Ammon's horn (tissue), 1 donor: ENCODE measurements at places on chromosomes 13 and 19.

- peak; percentile 39 for DNase-seq
Observed at GRCh38 chr19:2476451-2477140, 669 bp downstream of the GADD45B start.

DNA sequence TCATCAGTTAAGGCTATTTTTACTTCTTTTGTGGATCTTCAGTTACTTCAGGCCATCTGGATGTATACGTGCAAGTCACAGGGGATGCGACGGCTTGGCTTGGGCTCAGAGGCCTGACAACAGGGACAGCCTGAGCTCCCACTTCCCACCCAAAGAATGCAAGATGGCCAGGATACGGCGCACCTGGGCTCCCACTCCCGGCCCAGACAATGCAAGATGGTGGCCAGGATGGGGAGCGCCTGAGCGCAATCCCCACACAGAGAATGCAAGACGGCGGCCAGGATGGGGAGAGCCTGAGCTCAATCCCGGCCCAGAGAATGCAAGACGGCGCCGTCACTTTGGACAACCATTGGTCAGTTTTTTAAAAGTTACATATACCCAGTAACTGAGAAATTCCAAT is 25.3 kb upstream of the MIER2 start:
- DNase-seq, result no peak

GRCh38 chr13:48769107-48769704 is 115.5 kb downstream of the CYSLTR2 start:
- DNase-seq, result peak; percentile 82

- DNase-seq, result no peak
Observed at GRCh38 chr13:22243469-22244163, 572.7 kb downstream of the FGF9 start.

GRCh38 chr19:45529420-45529785 is 22.1 kb downstream of the VASP start:
- no peak for DNase-seq

- no peak for DNase-seq
Observed at GRCh38 chr13:106182404-106182803, 353.1 kb downstream of the EFNB2 start.

DNA sequence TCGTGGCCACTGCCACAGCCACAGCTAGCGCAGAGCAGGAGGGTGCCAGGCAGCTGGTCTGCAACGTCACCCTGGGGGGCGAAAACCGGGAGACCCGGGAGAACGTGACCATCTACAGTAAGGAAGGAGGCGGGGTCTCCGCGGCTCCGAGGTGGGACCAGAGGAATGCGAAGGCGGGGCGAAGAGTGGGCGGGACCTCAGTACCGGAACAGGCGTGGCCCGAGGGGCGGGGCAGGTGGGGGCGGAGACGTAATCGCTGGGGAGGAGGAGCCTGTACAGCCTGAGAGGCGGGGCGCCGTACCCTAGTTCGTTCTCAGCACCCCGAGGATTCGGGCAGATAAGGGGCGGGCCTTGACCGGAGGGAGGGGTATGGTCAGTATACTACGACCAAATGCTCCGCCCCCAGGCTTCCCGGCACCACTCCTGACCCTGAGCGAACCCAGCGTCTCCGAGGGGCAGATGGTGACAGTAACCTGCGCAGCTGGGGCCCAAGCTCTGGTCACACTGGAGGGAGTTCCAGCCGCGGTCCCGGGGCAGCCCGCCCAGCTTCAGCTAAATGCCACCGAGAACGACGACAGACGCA is 2.5 kb downstream of the ICAM5 start:
- peak; percentile 69 for DNase-seq

- no peak for DNase-seq
Observed at GRCh38 chr13:19155321-19155861, 26.2 kb downstream of the TUBA3C start.

- DNase-seq, result no peak
Observed at GRCh38 chr13:40404407-40404806, 262.0 kb downstream of the FOXO1 start.

DNA sequence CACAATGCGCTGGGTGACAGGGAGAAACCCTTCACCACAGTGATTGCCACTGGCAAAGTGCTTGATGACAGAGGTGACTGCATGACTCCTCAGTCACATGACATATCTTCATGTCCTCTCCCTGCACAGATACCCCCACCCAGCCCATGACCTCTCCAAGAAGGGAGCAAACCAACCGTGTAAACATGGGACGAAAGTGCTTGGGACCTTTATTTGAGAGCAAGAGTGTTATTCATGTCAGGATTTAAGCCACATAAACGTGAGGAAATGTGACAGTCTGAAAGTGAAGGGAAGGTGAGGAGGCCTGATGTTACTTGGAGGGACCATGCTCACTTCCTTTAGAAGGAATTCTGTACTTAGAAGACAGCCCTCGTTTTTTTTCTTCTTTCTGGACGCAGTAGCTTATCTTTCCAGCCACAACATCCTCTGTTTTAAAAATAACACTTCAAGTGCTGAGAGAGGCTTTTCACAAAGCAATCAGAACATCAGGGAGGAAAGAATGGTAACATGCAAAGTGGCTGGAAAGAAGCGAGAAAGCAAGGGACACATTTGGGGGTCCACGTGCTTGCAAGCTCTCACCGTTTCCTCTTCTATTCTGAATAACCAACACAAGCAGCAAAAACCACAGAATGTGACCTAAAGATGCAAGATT is 35.6 kb downstream of the EPS15L1 start:
- DNase-seq, result peak; percentile 65

DNA sequence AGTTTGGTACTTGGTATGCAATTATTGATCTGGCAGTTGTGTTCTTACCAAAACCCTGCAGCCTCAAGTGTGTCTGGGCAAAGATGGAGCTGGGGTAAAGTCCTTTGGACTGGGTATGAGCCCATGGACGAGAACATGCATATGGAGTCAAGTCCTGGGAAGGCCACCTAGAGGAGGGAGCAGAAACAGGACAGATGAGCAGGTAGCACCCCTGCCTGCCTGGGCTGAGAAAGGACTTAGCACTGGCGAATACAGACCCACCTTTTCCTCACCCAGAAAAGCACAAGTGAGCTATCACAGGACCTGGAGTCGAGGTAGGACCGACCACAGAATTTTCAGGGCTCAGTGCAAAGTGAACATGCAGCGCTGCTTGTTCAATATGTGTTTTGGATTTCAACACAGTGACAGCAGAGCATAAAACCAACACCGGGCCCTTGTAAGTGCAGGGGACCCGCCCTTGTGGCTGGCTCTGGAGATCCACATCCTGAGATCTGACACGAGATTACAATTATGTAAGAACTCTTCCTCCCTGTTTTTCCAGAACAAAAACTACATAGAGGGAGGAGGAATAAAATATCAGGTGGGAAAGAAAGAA is 25.9 kb downstream of the IGFL2 start:
- DNase-seq, result no peak

- no peak for DNase-seq
Observed at GRCh38 chr13:85080691-85081090, 718.5 kb downstream of the SLITRK6 start.

DNA sequence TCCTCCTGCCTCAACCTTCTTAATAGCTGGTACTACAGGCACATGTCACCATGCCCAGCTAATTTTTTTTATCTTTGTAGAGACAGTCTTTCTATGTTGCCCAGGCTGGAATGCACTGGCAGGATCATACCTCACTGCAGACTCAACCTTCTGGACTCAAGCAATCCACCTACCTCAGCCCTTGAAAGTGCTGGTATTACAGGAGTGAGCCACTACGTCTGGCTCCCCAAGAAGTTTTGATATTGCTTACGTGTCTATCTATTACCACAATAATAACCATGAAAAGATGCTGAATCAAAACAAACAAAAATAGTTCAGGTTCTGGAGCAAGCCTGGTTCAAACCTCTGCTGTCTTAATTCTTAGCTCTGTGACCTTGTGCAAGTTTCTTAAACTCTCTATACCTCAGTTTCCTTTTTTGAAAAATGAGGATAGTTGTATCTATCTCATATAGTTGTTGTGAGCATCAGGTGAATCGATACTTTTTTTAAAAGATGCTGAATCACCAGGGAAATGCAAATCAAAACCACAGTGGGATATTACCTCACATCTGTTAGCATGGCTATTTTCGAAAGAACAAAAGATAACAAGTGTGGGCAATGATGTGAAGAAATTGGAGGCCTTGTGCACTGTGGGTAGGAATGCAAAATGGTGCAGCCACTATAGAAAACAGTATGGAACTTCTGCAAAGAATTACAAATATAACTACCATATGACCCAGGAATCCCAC is 19.0 kb upstream of the LEUTX start:
- no peak for DNase-seq

DNA sequence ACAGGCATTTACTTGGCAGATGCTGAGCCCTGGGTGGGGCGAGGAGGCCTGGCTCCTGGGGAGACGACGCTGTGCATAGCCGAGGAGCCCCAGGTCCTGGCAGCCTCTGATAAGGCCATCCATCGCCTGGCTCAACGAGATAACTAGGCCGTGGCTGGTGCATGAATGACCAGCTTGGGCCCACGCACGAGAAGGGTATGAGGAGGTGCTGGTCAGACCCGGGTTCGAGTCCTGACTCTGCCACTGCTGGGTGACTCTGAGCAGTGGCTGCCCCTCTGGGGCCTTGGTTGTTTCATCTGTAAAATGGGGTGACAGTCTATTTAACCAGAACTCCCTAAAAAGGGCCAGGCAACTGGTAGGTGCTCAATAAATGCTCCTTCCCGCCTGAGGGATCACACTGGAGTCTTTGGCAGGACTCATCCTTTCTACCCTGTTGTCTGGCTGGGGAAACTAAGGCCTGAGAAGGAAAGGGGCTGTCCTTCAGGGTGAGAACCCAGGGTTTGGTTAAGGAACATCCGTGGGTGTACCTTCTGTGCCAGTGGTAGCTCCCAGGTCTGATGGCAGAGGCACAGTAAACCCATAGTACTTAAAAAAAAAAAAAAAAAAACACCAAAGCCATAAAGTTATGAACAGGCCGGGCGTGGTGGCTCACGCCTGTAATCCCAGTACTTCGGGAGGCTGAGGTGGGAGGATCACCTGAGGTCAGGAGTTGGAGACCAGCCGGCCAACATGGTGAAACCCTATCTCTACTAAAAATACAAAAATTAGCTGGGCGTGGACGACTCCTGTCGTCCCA is 8.1 kb upstream of the ARRDC2 start:
- no peak for DNase-seq

DNA sequence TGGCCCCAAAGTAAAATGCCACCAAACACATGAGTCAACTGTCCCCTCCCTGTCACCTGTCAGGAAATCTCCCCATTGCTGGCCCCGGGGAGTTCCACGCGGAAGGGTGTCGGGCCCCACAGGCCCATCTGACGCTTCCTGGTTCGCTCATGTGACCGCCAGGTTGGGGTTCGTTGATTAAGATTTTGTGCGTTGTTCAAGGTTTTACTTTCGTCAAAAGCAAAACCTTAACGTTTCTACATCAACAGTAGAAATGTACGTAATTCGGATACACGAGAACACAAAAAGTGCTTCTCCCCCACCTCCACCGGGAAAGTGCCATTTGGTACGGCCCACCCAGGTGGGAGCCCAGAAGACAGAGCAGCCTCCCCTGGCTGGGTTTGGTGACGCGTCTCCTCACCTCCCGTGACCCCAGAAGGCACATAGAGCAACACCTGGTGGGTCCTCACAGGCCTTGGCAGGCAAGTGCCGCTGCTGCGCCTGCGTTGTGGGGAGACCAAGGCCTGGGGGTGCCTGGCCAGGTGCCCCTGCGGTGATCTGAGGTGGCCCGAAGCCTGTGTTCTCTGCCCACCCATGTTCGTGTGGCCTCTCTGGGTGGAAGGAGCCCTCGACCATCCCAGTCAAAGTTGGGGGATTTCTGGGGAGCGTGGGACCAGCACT is 161.6 kb downstream of the KDM4B start:
- DNase-seq, result no peak

DNA sequence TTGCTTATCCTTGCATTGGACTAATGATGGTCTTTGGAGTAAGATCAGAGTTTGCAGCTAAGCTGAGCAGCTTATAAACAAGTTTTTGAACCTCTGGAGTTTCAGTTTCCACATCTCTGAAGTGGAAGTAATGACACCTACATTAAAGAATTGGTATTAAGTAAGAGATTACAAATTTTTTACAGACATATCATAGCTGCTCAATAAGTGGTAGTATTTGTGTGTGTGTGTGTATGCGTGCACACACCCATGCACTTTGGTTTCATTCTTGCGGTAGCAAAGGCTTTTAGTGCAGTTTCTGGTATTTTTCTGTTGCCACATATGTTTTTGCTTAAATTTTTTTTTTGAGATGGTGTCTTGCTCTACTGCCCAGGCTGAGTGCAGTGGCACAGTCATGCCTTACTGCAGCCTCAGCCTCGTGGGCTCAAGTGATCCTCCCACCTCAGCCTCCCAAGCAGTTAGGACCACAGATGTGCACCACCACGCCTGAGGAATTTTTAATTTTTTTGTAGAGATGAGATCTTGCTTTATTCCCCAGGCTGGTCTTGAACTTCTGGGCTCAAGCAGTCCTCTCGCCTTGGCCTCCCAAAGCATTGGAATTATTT is 4.5 kb downstream of the NAA16 start:
- DNase-seq, result no peak

- no peak for DNase-seq
Observed at GRCh38 chr19:13012690-13013608, 17.7 kb downstream of the NFIX start.

DNA sequence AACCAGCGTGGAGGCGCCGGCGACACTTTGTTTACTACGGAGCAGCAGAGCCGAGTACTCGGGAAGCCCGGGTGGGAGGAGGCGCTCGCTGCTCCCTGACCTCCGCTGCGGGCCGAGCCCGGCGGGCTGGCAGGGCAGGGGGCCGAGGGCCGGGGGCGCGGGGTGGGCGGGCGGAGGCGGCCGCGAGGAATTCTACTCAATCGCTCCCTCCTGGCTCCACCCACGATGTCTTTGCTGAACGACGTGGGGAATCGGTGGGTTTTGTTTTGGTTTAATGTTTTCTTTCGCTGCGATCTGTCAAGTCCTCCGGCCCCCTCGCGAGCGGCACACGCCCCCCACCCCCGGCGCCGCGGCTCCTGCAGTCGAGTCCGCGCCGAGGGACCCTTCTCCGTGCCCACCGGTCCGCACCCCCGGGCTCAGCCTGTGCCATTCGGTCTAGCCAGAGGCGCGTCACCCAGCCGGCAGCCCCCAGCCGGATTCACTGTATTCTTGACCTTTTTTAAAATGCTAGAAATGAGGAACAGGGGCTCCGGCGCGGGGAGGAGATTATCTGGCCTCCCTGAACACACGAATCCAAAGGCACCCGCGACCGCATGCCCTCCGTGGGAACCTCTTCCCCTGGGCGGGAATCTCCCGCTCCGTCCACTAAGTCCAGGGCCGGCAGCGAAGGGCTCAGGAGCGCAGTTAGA is 636 bp upstream of the FOXO1 start:
- peak; percentile 74 for DNase-seq

- DNase-seq, result peak; percentile 100
Observed at GRCh38 chr19:44890366-44891015, 563 bp upstream of the TOMM40 start.

GRCh38 chr13:29577136-29578051 is 18.1 kb downstream of the SLC7A1 start:
- DNase-seq, result peak; percentile 48

DNA sequence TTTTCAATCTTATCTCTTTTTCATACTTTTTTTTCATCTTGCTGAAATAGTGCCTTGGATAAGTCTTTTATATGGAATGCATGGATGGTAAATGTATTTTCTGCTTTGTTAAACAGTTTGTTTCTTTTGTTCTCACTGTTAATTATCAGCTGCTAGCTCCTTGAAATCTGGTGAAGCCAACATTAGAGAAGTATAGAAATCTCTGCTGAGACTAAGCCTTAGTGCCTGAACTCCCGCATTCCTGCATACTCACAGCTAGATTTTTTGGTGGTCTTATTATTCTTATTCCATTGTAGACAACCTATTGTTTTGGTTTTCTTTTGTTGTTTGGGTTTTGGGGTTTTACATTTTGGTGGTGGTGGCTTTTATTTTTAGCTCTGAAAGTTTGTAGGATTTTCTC is 48.4 kb downstream of the DNAJC15 start:
- no peak for DNase-seq

- DNase-seq, result no peak
Observed at GRCh38 chr19:7783991-7784423, 21.0 kb downstream of the CLEC4M start.
